Right renal pelvis (tissue), 4 donors: ENCODE measurements at places on chromosomes 3 and 15. TPM values are rescaled to one million over a fixed set of nuclear protein-coding genes. Genes with fewer than 3 reads are reported as not detected.
A peak's percentile ranks its signal among the peaks of the same experiment; 100 is the strongest.

GRCh38 chr3:134008630-134009156 lies 21.0 kb downstream of the SLCO2A1 start:
- no peak for DNase-seq

STXBP5L gene
- 0.21 TPM for polyA plus RNA-seq

DNA sequence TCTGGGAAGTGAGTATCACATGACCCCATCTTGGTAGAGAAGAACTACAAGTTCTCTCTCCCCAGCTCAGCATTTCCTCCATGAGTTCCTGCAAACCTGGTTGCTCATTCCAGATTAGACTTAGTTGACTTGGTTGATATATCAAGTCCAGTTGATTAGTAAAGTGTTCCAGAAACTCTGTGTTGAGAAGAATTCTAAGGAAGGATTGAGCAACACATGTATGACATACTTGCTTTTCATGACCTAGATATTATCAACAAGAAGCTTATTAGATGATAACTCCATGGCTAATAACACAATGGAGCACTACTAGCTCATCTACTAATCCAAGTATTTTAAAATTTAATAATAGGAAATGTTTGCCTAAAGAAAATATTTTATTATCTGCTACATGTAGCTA lies 6.4 kb upstream of the EID1 start:
- DNase-seq = no peak

RETNLB gene
- not detected for polyA plus RNA-seq

GRCh38 chr15:56763141-56763895 lies 30.0 kb upstream of the ZNF280D start:
- no peak for DNase-seq

LRIG1 gene
- polyA plus RNA-seq = 27.7 TPM

DNA sequence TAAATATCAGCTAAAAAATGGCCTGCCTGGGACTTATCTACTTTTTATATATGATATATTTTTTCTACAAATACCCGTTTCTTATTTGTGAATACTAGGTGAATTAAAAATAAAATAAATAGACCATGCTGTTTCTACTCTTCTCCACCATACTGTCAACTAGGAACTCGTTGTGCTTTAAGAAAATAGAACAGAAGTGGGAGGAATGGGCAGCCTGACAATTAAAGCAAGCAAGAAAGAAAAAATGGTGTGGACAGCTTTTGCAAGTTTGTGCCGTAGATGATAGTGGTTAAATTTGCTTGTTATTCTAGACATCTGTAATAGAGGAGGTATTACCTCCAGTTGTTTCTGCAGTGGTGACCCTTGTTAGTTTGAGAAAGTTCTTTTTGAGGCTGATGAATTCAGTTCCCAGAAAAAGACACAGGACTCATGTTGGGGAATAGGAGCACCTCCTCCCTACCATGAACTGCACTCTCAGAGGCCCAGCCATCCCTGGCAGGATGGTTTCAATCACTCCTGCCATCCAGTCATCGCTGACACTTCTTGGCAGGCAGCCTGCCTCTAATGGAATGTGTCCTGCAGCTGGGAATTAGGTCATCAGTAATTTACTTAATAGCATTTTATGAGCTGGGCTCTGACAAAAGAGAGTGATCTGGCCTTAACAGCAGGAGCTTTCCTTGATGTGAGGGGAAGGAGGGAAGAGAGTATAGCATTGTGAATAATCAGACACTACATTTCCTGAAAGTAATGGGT lies 105.0 kb upstream of the GAP43 start:
- peak; percentile 45 for DNase-seq

KNG1 gene
- 146 TPM for polyA plus RNA-seq

CPLX3 gene
- polyA plus RNA-seq = 0.03 TPM

DNA sequence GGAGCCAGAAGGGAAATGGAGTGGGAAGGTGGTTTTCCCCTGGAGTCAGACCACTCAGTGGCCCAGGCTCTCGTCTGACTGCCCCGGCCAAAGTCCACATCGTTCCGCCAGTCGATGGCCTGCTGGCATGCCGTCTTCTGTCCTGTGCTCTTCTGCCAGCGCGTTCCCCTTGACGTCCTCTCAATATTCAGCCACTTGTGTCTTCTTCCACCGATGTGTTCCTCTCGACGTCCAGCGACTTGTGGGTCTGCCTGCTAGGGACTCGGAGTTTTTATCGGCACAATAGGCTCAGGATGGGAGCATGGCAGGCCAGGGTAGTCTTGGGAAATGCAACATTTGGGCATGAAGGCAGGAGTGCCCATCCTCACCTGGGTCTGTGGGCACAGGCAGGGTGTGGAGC lies 542.5 kb upstream of the LMCD1 start:
- DNase-seq = no peak

PLCH1 gene
- polyA plus RNA-seq = 10.2 TPM

DNA sequence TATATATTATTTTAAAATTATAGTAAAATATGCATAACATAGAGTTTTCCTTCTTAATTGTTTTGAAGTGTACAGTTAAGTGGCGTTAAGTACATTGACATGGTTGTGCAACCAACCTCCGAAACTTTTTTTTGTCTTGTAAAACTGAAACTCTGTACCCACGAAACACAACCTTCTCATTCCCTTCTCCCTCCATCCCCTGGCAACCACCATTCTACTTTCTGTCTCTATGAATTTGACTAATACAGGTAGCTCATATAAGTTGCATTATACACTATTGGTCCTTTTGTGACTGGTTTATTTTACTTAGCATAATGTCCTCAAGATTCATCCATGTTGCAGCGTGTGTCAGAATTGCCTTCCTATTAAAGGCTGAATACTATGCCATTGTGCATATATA lies 179.4 kb downstream of the SATB1 start:
- no peak for DNase-seq

GRCh38 chr3:45986303-45986982 lies 9.2 kb downstream of the FYCO1 start:
- no peak for DNase-seq

DNA sequence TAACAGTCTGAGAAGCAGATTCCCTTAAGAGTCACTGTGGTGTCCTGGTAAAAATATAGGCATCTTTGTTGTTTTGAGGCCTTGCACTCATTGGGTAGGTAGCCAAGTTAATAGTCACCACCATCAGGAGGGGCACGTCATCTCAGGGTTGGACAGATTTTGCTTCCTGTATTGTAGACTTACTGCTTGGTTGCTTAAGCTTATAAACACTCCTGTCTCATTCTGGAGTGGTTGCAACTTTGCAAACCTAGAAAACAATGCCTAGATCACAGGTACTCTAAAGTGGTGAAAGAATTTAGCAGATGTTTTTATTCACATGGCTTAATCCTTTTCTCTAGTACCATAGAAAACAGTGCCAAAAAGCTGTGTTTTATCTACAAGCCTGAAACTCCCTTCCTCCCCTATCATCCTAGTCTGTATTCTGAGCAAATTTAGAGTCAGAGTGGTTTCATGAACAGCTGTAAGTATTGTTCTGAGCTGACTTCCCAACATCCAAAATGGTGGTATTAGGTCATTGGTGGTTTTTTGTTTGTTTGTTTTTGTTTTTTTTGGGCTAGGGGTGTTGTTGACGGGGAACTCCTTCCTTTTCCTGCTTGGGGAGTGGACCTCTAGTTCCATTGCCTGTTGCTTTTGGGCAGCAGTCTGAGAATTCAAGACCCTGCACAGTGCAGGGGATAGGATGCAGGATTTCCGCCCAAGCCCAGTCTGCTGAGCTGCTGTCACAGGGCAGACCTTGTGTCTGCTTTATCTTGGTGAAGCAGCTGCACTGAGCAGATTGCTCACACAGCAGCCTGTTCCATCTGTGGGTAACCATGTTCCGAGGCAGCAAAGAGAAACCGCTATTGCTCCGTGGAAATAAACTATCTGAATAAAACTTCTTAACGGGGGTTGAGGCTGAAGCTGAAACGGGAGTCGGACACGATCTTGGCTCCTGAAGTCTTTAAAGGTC lies 202.0 kb downstream of the AKAP13 start:
- DNase-seq = no peak

DNA sequence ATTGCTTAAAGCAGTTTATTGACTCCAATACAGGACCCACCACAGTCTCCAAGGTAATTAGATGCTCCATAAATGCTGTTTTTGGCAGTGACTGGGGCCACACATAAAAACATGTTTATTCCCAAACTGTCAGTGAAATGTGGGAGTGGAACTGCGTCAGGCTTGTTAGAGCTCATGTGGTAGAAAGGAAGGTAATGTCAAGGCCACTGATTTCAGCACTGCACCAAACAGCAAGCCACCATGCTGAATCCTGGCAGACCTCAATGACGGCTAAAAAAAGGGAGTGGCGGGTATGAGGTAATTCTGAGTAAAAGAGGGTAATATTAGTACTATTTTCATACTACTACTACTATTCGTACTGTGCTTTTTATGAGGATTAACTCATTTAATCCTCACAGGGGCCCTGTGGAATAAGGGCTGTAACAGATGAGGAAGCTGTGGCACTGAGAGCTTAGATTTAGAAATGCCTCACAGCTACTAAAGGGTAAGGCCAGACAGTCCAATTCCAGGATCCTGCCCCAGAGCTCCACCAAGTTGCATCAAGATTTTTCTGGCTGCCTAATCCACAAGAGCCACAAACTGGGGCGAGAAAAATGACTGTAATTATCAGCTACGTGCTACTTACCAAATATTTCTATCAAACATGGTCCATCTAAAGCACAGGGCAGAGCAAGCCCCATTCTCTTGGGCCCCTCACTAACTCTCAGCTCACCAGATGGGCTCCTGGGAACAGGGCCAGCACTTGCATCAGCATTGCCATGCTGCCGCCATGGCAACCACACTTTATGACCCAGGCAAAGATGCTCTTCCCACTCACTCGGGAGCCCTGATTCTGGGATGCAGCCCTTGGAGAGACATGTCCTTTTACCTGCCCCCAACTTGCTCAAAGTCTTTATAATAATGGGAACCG lies 83.6 kb upstream of the SPATA12 start:
- no peak for DNase-seq

- DNase-seq = no peak
Observed at GRCh38 chr3:150599611-150600297, 3.4 kb upstream of the SELENOT start.

GRK7 gene
- polyA plus RNA-seq = 0.14 TPM

TTC23 gene
- polyA plus RNA-seq = 27.4 TPM

GRCh38 chr3:9786825-9787669 lies 5.2 kb downstream of the TADA3 start:
- no peak for DNase-seq

ALDH1A3 gene
- 5.7 TPM for polyA plus RNA-seq

- DNase-seq = no peak
Observed at GRCh38 chr3:52124766-52125165, 29.5 kb downstream of the POC1A start.
